ENCODE measurements at places on chromosomes 16 and 17. TPM values are rescaled to one million over a fixed set of nuclear protein-coding genes. Genes with fewer than 3 reads are reported as not detected.

Gene ELAC2
- total RNA-seq: 69.3 TPM

Gene TLCD3B
- 1.1 TPM for total RNA-seq

Gene SEPTIN12
- 0.42 TPM for total RNA-seq

Gene PHLPP2
- total RNA-seq: 18.6 TPM

Gene NETO2
- 27.5 TPM for total RNA-seq

Gene CDC6
- 16.8 TPM for total RNA-seq

DNA sequence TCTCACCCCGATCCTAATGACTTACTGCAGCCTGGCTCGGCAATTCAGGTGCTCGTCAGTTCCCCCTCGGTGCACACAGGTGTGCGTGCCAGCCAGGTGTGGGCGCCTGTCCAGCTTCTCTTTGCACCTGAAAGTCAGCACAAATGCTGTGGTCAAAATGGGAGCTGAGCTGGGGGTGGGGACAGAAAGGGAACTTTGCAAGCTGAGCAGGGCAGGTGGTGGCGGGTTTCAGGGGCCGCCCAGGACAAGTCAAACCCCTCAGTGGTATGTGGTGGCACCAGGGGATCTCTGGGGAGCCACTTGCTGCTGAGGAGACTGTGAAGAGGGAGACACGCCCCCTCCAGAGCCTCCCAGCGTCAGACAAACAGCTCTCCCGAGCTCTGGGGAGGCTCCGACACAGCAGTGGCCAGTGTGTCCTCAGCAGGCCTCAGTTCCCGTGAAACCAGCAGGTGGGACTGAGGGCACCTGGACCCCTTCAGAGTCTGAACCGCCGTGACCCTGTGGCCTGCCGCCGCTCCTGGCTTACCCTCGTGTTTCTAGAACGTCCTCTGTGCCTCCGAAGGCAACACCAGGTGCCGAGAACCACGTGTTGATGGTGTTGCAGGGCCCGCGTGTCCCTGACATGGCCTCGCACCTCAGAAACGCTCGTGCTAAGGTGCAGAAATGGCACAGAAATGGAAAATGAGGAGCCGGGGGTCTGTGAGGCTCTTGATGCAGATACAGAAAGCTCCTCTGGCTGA lies 233.5 kb upstream of the TNRC6C start:
- H3K27ac ChIP-seq: no peak overlapping the region
- peaks cover 9% of the 10 kb centered on the region for H3K4me1 ChIP-seq
- H3K4me3 ChIP-seq: no peak overlapping the region
- H3K27me3 ChIP-seq: peaks cover 13% of the 10 kb centered on the region
- DNase-seq: no peak

- no peaks in the 10 kb centered on the region for H3K4me1 ChIP-seq
- no peaks in the 10 kb centered on the region for H3K27me3 ChIP-seq
- H3K4me3 ChIP-seq: no peak overlapping the region
- no peak overlapping the region for H3K27ac ChIP-seq
- no peak for DNase-seq
These were observed 557.7 kb downstream of the MAF start for GRCh38 chr16:79042886-79043285.

GRCh38 chr16:285146-286055 lies 2.4 kb downstream of the PDIA2 start:
- H3K27ac ChIP-seq: no peak overlapping the region
- no peaks in the 10 kb centered on the region for H3K4me1 ChIP-seq
- peaks cover 10% of the 10 kb centered on the region for H3K36me3 ChIP-seq
- no peak overlapping the region for H3K4me3 ChIP-seq

GRCh38 chr17:82627405-82627804 lies 20.8 kb downstream of the WDR45B start:
- H3K27ac ChIP-seq: no peak overlapping the region
- no peak for DNase-seq
- H3K4me3 ChIP-seq: no peak overlapping the region
- no peaks in the 10 kb centered on the region for H3K27me3 ChIP-seq
- H3K4me1 ChIP-seq: no peaks in the 10 kb centered on the region
- peaks cover 43% of the 10 kb centered on the region for H3K36me3 ChIP-seq

- no peak overlapping the region for H3K27ac ChIP-seq
- H3K4me1 ChIP-seq: peaks cover 23% of the 10 kb centered on the region
- H3K36me3 ChIP-seq: no peaks in the 10 kb centered on the region
- H3K4me3 ChIP-seq: no peak overlapping the region
- no peaks in the 10 kb centered on the region for H3K27me3 ChIP-seq
These were observed 6.9 kb downstream of the DEXI start for GRCh38 chr16:10935226-10935915.

DNA sequence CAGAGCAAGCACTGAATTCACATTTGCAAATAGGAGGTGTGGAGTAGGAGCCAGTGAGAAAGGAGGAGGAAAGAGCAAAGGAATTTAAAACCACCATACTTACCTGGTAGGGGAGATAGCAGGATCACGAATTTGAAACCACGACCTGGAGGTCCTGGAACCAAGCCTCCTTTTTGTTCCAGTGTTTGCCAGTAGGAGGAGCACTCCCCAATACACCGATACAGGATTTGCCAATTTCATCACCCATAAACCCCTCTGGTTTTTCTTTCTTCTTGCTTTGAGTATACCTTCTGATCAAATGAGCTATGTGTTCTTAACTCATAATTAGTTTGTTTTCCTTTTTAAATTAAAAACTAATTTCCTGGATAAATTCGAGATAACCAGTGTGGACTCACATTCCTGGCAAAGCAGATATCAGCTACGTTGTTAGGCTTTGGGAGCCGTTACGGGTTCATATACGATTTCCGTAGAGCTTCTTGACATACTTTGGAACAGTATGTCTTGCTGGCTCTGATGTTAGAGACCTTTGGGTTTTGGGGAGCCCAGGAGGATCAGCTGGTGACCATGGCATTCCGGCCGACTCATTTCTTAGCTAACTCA lies 22.7 kb downstream of the BCO1 start:
- H3K27ac ChIP-seq: peak overlapping the region; percentile 25
- H3K36me3 ChIP-seq: no peaks in the 10 kb centered on the region
- no peaks in the 10 kb centered on the region for H3K27me3 ChIP-seq
- no peak overlapping the region for H3K4me3 ChIP-seq
- peaks cover 31% of the 10 kb centered on the region for H3K4me1 ChIP-seq

DNA sequence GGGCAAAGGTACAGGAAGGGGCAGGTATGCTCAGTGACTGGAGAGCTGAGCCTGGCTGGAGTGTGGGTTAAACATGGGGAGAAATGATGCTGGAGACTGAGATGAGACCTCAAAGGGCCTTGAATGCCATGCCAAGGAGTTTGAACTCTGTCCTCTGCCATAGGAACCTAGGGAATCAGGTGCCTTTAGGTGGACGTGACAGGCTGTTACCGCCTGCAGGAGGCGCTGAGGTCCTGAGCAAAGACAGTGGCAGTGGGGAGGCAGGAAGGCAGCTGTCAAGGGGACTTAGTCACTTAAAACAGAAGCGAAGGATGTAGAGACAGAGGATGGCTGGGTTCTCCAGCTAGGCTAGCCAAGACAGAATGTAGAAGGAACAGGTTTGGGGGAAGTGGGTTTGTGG lies 9.1 kb downstream of the PSMB3 start:
- H3K27me3 ChIP-seq: no peaks in the 10 kb centered on the region
- no peak for DNase-seq
- no peaks in the 10 kb centered on the region for H3K4me1 ChIP-seq
- no peak overlapping the region for H3K4me3 ChIP-seq

GRCh38 chr17:51298508-51299371 lies 38.4 kb downstream of the UTP18 start:
- H3K36me3 ChIP-seq: peaks cover 17% of the 10 kb centered on the region
- H3K27ac ChIP-seq: no peak overlapping the region
- DNase-seq: no peak
- H3K27me3 ChIP-seq: no peaks in the 10 kb centered on the region
- H3K4me1 ChIP-seq: no peaks in the 10 kb centered on the region
- H3K4me3 ChIP-seq: no peak overlapping the region

DNA sequence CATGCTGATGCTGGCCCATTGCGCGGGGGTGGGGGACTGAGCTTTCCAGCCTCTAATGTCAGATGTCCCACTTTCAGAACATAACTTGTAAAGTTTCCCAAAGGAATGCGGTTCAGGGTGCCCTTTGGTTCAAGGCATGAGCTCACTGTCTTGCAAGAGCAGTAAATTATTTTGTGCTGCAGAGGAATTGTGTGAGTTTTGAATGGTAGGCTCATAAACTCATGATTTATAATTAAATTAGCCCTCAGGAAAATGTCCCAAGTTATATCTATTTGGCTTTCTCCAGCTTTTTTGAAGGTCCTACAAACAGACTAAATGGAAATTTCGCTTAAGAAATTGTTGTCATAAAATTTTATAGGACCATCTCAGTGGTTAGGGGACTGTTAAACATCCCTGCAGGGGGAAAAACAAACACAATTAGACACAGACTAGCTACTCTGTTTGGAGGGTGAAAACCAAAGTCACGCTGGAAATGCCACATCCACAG lies 321.8 kb downstream of the HS3ST3B1 start:
- H3K27me3 ChIP-seq: peaks cover 19% of the 10 kb centered on the region
- no peak overlapping the region for H3K4me3 ChIP-seq
- H3K27ac ChIP-seq: peak overlapping the region; percentile 66
- no peak for DNase-seq
- peaks cover 15% of the 10 kb centered on the region for H3K4me1 ChIP-seq

DNA sequence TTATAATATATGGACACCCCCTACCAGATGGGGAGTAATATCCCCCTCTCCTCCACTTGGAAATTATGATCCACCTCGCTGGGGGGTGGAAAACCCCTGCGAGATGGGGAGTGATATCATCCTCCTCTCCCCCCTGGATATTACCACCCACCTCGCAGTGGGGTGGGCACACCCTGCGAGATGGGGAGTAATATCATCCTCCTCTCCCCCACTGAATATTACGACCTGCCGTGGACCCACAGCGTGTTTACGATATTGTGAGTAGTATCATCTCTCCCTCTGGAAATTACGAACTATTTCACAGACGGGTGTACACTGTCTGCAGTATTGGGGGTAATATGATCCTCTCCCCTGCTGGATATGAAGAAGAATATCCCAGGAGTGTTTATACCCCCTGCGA lies 228.3 kb upstream of the WSCD1 start:
- H3K36me3 ChIP-seq: no peaks in the 10 kb centered on the region
- no peak overlapping the region for H3K4me3 ChIP-seq
- H3K27ac ChIP-seq: no peak overlapping the region

- peaks cover 9% of the 10 kb centered on the region for H3K36me3 ChIP-seq
- H3K4me1 ChIP-seq: no peaks in the 10 kb centered on the region
- H3K4me3 ChIP-seq: no peak overlapping the region
- H3K27ac ChIP-seq: no peak overlapping the region
- DNase-seq: no peak
These were observed 9.5 kb upstream of the LGALS9 start for GRCh38 chr17:27621536-27621935.

- no peak overlapping the region for H3K27ac ChIP-seq
- H3K36me3 ChIP-seq: peaks cover 55% of the 10 kb centered on the region
- DNase-seq: no peak
- H3K27me3 ChIP-seq: no peaks in the 10 kb centered on the region
- peaks cover 13% of the 10 kb centered on the region for H3K4me1 ChIP-seq
- H3K4me3 ChIP-seq: no peak overlapping the region
These were observed 141.6 kb downstream of the VPS53 start for GRCh38 chr17:573036-573435.

DNA sequence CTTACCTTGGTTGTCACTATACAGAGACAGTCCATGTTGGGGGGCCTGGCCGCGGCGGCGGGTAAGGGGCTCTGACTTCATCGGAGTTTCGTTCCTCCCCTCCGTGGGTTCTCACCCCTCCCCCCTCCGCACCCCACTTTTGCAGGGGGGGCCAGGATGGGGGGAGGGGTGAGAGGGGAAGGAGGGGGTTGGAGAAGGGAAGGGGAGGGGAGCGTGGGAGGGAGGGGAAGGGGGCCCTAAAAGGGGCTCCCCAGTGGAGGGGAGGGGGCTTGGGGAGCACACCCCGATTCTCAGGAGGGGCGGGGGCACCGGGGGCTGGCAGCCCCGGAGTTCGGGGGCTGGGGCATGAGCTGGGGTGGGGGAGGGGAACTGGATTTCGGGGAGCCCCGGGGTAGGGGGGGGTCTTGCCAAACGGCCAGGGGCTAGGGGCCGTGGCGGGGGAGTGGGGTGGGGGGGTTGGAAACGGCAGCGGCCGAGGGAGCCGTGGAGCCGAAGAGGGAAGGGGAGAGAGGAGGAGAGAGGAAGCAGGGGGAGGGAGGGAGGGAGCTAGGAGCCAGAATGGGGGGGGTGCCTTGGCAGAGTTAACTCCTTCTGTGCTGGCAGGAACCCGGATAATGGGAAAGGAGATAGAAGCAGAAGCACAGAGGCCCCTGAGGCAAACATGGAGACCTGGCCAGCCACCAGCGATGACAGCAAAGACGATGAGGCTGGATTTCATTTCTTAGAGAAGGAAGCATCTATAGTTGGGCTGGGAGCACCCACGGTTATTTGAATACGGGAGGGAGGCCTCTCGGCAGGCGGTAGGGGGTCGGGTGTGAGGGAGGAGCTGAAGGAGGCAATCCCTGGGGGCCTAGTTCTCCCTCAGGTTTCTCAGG lies 2.3 kb downstream of the DLG4 start:
- H3K4me3 ChIP-seq: peak overlapping the region; percentile 92
- H3K27ac ChIP-seq: peak overlapping the region; percentile 93
- peaks cover 66% of the 10 kb centered on the region for H3K4me1 ChIP-seq
- no peaks in the 10 kb centered on the region for H3K36me3 ChIP-seq

GRCh38 chr17:81277946-81278693 lies 17.0 kb downstream of the SLC38A10 start:
- no peaks in the 10 kb centered on the region for H3K27me3 ChIP-seq
- H3K27ac ChIP-seq: no peak overlapping the region
- H3K36me3 ChIP-seq: peaks cover 8% of the 10 kb centered on the region
- no peak overlapping the region for H3K4me3 ChIP-seq

GRCh38 chr16:72094266-72094610 lies 591 bp downstream of the DHX38 start:
- no peaks in the 10 kb centered on the region for H3K27me3 ChIP-seq
- H3K4me3 ChIP-seq: peak overlapping the region; percentile 98
- peak overlapping the region; percentile 97 for H3K27ac ChIP-seq
- H3K36me3 ChIP-seq: peaks cover 16% of the 10 kb centered on the region
- H3K4me1 ChIP-seq: peaks cover 26% of the 10 kb centered on the region
- no peak for DNase-seq
